ENCODE measurements at places on chromosomes 1 and 21. TPM values are rescaled to one million over a fixed set of nuclear protein-coding genes. Genes with fewer than 3 reads are reported as not detected.

DNA sequence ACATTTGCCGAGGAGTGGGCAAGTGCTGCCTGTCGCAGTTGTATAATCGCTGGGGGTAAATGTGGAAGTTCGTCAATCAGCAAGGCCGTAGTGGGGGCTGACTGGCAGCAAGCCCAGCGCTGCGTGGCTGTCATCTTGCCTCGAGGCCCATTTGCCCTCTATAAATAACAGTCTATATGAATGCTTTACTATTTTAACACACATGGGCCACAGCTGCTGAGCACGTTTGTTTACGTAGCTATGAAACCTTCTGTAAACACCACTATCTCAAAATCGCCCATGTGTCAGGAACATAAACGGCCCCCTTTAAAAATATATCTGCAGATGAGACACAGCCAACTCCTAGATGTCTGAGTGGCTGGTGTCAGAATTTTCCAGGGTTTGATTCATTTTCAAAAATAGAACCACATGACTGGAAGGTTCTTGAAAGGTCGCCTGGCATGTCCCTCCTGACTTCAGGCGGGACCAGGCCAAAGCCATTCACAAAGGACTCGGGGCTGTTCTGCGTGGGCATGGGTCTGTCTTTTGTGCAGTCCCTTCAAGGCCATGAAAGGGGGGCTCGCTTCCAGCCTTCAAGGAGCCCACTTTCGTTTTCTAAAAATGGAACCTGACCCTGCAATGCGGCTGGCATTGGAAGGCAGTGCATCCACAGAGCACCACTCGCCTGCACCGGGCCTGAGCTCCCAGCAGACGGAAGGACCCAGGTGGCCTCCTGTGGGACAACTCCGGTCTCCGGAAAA is 205.5 kb downstream of the KCNJ6 start:
- no peak for DNase-seq
- no peaks in the 10 kb centered on the region for H3K4me1 ChIP-seq
- H3K36me3 ChIP-seq = no peaks in the 10 kb centered on the region
- no peak overlapping the region for H3K27ac ChIP-seq
- H3K4me3 ChIP-seq = no peak overlapping the region
- H3K27me3 ChIP-seq = no peaks in the 10 kb centered on the region

GRCh38 chr1:151342021-151342420 is 5.0 kb downstream of the RFX5 start:
- H3K27ac ChIP-seq = no peak overlapping the region
- DNase-seq = no peak
- H3K4me1 ChIP-seq = peaks cover 20% of the 10 kb centered on the region

DNA sequence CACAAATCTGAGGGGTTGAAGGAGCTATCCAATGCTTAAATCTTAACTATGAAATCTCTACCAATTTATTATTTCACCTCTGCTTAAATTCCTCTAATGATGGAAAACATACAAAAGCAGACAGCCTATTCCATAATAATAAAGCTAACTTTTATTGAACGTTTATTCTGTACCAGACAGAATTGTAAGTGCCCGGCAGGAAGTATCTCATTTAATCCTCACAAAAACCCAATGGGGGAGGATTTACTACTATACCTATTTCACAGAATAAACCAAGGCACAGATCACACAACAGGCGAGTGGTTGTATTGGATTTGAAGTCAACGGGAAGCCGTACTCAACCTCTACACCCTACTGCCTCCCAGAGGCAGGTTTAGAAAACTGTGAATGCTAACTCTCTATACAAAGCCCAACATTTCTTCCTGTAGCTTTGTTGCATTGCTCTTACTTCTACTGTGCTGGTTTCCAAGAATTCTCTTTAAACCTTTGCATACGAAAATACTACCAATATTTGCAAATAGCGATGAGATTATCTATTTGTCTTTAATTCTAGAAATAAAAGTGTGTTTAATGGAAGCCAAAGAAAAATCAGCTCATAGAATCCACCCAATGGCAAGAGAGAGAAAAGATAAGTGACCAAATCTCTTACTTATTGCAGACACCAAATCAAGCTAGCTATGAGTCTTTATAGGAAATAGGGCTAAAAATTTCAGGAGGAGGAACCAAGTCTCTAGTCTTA is 33.5 kb upstream of the C1orf53 start:
- peak; percentile 86 for DNase-seq
- H3K27me3 ChIP-seq = no peaks in the 10 kb centered on the region
- H3K27ac ChIP-seq = no peak overlapping the region
- H3K36me3 ChIP-seq = no peaks in the 10 kb centered on the region

DNA sequence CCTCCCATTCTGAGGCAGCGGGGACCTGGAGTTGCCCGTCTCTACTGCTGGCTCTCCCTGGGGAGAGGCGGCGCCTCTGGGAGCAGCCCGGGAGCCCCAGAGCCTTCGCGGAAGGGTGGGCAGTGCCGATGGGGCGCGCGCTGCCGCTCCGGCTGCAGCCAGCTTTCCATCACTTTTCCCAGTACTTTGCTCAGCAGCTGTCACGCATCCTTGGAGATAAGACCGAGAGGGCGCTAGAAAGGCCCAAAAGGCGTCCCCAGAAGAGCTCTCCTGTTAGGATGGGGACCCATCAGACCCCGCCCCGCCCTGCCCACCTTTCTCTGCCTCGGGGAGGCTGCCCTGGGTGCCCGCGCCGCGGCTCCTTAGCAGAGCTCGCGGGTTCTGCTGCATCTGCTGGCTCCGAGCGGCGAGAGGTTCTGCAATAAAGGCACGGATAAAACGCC is 534 bp downstream of the KCNH1 start:
- peaks cover 55% of the 10 kb centered on the region for H3K27me3 ChIP-seq
- H3K4me1 ChIP-seq = no peaks in the 10 kb centered on the region
- H3K27ac ChIP-seq = no peak overlapping the region
- H3K4me3 ChIP-seq = peak overlapping the region; percentile 43
- no peak for DNase-seq

DNA sequence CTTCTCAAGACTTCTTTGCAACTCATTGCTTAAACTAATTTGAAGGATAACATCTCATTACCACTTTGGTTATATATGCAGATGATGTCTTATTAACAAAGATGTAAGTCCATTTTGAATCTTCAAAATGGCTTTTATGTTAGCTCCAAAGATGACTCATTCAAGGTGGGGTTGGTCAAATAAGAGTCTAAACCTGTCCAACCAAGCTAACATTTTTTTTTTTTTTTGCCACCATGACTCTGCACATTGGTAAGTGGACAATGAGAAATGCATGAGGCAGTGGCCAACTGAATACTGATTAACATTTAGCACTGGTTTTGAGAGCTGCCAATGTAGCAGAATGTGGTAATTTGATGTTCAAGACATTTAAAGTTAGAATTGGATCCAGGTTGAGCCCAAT is 278 bp upstream of the KRTAP27-1 start:
- H3K27ac ChIP-seq = no peak overlapping the region
- no peaks in the 10 kb centered on the region for H3K27me3 ChIP-seq
- DNase-seq = no peak
- H3K36me3 ChIP-seq = no peaks in the 10 kb centered on the region

DNA sequence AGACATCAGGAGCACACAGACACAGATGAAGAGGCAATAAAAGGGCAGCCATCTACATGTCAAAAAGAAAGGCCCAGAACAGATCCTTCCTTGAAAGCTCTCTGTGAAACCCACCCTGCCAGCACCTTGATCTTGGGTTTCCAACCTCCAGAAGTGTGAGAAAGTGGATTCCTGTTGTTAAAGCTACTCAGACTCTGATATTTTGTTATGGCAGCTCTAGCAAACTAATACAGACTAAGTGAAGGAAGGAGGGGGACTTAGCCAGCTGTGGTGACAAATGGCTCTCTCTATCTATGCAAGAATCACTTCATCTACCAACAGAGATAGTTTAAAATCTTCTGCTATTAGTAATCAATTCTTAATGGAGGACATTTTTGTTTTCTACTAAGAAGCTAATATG is 10.4 kb downstream of the SAMSN1 start:
- no peak for DNase-seq
- no peaks in the 10 kb centered on the region for H3K27me3 ChIP-seq
- peaks cover 18% of the 10 kb centered on the region for H3K4me1 ChIP-seq
- no peak overlapping the region for H3K4me3 ChIP-seq
- peak overlapping the region; percentile 91 for H3K27ac ChIP-seq

GRCh38 chr1:209406168-209406567 is 177.3 kb upstream of the CAMK1G start:
- H3K27me3 ChIP-seq = no peaks in the 10 kb centered on the region
- H3K36me3 ChIP-seq = no peaks in the 10 kb centered on the region
- no peak overlapping the region for H3K4me3 ChIP-seq

DNA sequence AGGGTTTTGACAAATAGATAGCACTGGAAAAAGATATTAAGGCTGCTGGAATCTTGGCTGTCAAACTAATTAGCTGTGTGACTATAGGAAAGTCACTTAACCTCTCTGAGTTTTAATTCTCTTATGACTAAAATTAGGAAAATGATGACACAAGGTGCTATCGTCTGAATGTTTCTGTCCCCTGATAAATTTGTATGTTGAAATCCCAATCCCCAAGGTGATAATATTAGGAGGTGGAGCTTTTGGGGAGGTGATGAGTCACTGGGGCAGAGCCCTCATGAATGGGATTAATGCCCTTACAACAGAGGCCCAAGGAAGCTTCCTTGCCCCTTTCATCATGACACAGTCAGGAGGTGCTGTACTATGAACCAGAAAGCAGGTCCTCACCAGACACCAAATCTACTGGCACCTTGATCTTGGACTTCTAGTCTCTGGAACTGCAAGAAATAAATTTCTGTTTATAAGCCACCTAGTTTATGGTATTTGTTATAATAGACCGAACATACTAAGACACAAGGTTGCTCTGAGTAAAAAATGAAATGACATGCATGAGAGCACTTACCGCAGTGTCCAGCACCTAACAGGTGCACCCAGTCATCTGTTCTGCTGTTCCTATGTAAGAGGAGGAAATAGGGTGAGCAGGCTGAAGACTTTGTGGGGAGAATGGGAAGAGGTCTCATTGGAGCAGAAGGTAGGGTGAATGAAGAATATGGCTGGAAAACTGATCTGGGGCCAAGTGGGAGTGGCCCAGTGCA is 26.3 kb upstream of the DISP1 start:
- H3K4me3 ChIP-seq = no peak overlapping the region
- peak; percentile 73 for DNase-seq
- H3K36me3 ChIP-seq = no peaks in the 10 kb centered on the region
- H3K4me1 ChIP-seq = peaks cover 50% of the 10 kb centered on the region
- peaks cover 10% of the 10 kb centered on the region for H3K27me3 ChIP-seq
- H3K27ac ChIP-seq = no peak overlapping the region

GRCh38 chr1:96360036-96360795 is 361.4 kb upstream of the PTBP2 start:
- peak overlapping the region; percentile 42 for H3K27ac ChIP-seq
- H3K36me3 ChIP-seq = peaks cover 5% of the 10 kb centered on the region
- H3K4me3 ChIP-seq = no peak overlapping the region

GRCh38 chr1:84780000-84780716 is 89.9 kb upstream of the SSX2IP start:
- H3K4me1 ChIP-seq = peaks cover 16% of the 10 kb centered on the region
- H3K27ac ChIP-seq = no peak overlapping the region
- no peaks in the 10 kb centered on the region for H3K36me3 ChIP-seq
- H3K4me3 ChIP-seq = no peak overlapping the region
- H3K27me3 ChIP-seq = no peaks in the 10 kb centered on the region
- DNase-seq = peak; percentile 89

- no peak overlapping the region for H3K27ac ChIP-seq
- no peaks in the 10 kb centered on the region for H3K36me3 ChIP-seq
- no peaks in the 10 kb centered on the region for H3K4me1 ChIP-seq
- H3K4me3 ChIP-seq = no peak overlapping the region
- H3K27me3 ChIP-seq = no peaks in the 10 kb centered on the region
Observed at GRCh38 chr1:182724215-182724614, 39.8 kb upstream of the RGS8 start.

AVPR1B gene
- total RNA-seq = not detected

SDF4 gene
- 122 TPM for total RNA-seq
